ENCODE measurements at places on chromosomes 3 and 15.

DNA sequence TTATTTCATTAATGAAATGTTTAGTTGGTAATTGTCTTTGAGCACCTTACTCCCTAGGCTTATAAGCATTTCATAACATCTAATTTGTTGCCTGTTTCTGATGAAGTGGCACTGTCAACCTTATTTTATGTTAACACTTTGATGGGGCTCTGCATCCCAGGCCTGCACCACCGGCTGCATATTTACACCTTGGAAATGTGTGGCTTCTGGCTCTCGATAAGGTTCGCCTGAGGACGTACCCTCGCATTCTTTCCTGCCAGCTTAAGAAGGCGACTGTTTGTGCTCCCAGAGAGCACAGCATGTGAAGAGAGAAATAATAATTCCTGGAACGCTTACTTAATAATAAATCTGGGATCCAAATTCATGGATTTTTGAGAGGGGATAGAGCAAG, 763.3 kb upstream of the CFAP20DC start:
- no peak for DNase-seq

DNA sequence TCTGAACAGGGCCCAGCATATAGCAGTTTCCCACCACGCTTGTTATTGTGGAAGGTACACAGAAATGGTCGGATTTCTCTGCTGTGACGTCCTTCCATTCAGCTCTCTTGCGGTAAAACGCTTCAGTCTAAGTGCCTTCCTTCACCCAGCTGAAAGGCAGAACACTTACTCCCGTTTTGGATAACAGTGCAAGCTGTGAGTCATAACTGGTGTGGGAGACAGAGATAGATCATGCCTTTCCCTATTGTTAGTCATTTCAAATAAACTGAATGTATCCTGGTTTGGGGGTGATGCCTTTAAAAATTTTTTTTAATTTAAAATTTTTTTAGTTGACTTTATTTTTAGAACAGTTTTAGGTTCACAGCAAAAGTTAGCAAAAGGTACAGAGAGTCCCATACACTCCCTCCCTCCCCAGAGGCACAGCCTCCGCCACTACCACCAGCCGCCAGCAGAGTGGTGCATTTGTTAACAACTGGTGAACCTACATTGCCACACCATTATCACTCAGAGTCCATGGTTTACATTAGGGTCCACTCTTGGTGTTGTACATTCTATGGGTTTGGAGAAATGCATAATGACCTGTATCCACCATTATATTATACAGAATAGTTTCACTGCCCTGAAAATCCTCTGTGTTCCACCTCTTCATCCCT, 94.9 kb upstream of the NSMCE3 start:
- no peak for DNase-seq

DNA sequence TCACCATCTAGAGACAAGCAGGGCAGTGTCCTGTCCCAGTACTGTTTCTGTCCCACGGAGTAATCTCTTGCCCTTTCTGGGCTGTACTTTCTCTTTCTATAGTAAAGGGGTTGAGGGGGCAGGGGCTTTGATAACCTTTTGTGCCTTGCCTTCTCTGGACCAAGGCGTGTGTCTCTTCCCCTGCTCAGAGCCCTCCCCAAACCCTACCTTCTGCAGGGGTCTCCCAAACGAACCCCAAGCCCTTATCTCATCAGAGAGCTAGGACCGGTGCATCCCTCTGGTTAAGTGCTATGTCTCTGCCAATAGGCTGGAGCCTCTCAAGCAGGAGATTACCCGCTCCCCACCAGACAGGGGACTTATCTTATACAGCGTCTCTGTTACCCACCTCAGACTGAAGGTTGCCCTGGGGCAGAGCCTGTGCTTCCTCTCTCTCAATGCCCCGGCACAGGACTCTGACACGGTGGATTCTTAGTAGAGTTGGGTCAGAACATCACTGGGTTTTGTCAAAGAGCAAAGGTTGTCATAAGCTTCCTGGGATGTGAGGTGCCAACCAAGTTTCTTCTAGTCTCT, 2.9 kb downstream of the PLEKHO2 start:
- no peak for DNase-seq

DNA sequence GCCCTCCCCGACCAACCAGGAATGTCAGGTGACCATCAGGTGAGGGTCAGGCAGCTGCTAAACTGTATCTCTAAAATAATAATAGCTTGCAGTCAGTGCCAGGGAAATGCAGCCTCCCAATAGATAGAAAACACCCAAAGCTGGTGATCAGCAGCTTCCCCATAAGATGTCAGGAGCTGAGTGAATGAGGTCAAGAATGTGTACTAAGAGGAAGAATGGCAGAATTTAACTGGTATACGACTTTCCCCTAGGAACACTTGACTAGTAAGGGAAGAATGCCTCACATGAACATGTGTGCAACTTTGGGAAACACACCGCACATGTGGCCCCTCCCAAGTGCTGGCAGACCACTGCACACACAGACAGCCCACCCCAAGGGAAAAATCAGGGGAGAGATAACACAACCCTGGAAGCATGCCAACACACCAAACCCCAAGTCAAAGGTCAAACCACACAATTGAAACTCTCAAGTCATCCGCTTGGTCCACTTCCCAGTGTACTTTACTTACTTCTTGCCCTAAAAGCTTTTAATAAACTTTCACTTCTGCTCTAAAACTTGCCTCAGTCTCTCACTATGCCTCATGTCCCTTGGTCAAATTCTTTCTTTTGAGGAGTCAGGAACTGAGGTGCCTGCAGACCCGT, 806.5 kb downstream of the OTOL1 start:
- no peak for DNase-seq

All from ascending aorta (tissue), 2 donors.